ENCODE measurements at places on chromosomes 4 and X. TPM values are rescaled to one million over a fixed set of nuclear protein-coding genes. Genes with fewer than 3 reads are reported as not detected.

The SNX12 gene
- total RNA-seq, result 67.9 TPM

The COL25A1 gene
- total RNA-seq, result 0.91 TPM

The FAM241A gene
- total RNA-seq, result 1.1 TPM

The RHOXF1 gene
- total RNA-seq, result not detected

The CXorf49 gene
- not detected for total RNA-seq

The FAM9B gene
- not detected for total RNA-seq

The CT45A10 gene
- total RNA-seq, result not detected

The SETD7 gene
- 121 TPM for total RNA-seq

The PDLIM3 gene
- total RNA-seq, result 62.4 TPM

The TCEAL2 gene
- total RNA-seq, result 0.23 TPM

The PRICKLE3 gene
- 15.0 TPM for total RNA-seq

The BDH2 gene
- total RNA-seq, result 37.1 TPM

The RBM47 gene
- total RNA-seq, result 0.56 TPM

The BEND2 gene
- not detected for total RNA-seq

The CCKAR gene
- not detected for total RNA-seq

The EMCN gene
- total RNA-seq, result 3.6 TPM

The AFM gene
- total RNA-seq, result not detected

The ARR3 gene
- not detected for total RNA-seq

The PRDM8 gene
- 4.9 TPM for total RNA-seq

The SH2D1A gene
- not detected for total RNA-seq

The KLHL13 gene
- total RNA-seq, result 10.6 TPM

The TMLHE gene
- total RNA-seq, result 16.7 TPM

The GPR82 gene
- not detected for total RNA-seq

The FAM184B gene
- 0.10 TPM for total RNA-seq

The NIPAL1 gene
- total RNA-seq, result 2.0 TPM

The MAGEB6 gene
- not detected for total RNA-seq
